Activated B cell treated with CpG ODN at 0.5 μM for 24 hours (primary cell): ENCODE measurements at places on chromosomes 1 and 21. TPM values are rescaled to one million over a fixed set of nuclear protein-coding genes. Genes with fewer than 3 reads are reported as not detected.

Gene SERPINC1
- total RNA-seq, result 0.24 TPM in 2 replicates

Gene SPRR1A
- not detected in 2 replicates for total RNA-seq

Gene SPRR4
- not detected in 2 replicates for total RNA-seq

Gene CYP4X1
- total RNA-seq, result not detected in 2 replicates

Gene ADCY10
- total RNA-seq, result 0.20 and 0.24 TPM in 2 replicates

Gene COL24A1
- not detected in 2 replicates for total RNA-seq

Gene ADGRL2
- not detected in 2 replicates for total RNA-seq

Gene CASQ1
- total RNA-seq, result not detected in 2 replicates

- no peak for DNase-seq
- H3K4me3 ChIP-seq, result no peak overlapping the region
- peaks cover 20% of the 10 kb centered on the region for H3K27me3 ChIP-seq
- no peaks in the 10 kb centered on the region for H3K4me1 ChIP-seq
- no peak overlapping the region for H3K27ac ChIP-seq
- H3K36me3 ChIP-seq, result no peaks in the 10 kb centered on the region
These were observed 1.4 kb downstream of the GPR37L1 start for GRCh38 chr1:202124142-202124541.

DNA sequence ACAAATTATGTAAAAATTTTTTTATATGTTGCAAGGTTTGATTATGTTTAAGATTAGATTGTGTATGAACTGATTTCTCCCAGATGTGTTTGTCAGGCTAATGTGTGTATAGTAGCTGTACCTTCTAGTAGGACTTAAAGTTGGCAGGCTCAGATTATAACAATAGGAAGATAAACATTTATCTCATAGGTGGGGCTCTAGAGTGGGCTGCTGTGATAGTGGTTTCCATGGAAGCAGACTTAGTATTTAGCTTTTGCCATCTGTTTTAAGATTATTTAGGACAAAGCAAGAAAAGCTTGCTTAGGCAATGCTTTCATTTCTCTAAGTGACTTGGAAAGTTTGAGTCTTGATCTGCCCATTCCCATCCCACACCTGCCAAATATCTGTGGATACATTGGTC, 187.7 kb upstream of the CACYBP start:
- no peak overlapping the region for H3K4me3 ChIP-seq
- peaks cover 32% of the 10 kb centered on the region for H3K4me1 ChIP-seq
- DNase-seq, result no peak

DNA sequence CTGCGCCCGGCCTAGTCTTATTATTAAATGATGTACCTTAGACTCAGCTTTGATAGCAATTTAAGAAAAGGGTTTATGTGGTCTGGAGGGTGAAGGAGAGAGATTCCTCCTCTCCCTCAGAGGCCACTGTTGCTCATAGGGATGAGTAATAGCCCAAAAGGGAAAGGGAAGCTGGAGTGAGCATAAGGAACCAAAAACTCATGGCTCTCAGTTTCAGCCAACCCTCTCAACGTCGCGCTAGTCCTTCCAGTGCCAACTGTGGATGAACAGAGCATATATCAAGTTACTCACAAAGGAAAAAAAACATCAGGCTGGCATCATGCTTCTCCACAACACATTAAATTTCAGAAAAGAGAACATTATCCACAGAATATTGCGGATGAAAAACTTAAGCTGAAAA, 8.3 kb upstream of the GPR89B start:
- no peaks in the 10 kb centered on the region for H3K36me3 ChIP-seq
- peaks cover 15% of the 10 kb centered on the region for H3K27me3 ChIP-seq
- H3K27ac ChIP-seq, result no peak overlapping the region
- no peaks in the 10 kb centered on the region for H3K4me1 ChIP-seq
- no peak for DNase-seq

DNA sequence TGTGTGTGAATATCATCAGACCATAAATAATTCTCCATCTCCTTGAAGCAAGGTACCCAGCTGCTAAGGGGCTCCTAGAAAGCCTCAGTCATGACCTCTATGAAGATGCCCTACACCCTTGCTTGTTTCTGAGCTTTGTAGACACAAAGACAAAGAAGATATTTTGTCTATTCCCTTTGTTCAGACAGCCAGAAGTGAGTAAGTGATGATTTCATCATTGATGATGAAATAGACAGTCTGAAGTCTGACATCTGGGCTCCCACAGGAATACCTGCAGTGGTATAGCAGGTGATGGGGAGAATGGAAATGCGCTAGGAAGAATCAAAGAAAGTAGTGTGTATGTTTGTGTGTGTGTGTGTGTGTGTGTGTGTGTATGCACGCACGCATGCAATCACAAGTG, 82.2 kb upstream of the DPT start:
- no peaks in the 10 kb centered on the region for H3K27me3 ChIP-seq
- no peaks in the 10 kb centered on the region for H3K36me3 ChIP-seq
- H3K4me3 ChIP-seq, result no peak overlapping the region
- H3K4me1 ChIP-seq, result no peaks in the 10 kb centered on the region
- H3K27ac ChIP-seq, result no peak overlapping the region

GRCh38 chr1:4267381-4268261, 367.5 kb upstream of the C1orf174 start:
- H3K27me3 ChIP-seq, result peaks cover under 1% of the 10 kb centered on the region
- H3K4me1 ChIP-seq, result peaks cover 6% of the 10 kb centered on the region
- H3K4me3 ChIP-seq, result no peak overlapping the region
- no peak overlapping the region for H3K27ac ChIP-seq

GRCh38 chr1:56249234-56249633, 330.1 kb downstream of the PLPP3 start:
- DNase-seq, result no peak
- H3K27ac ChIP-seq, result no peak overlapping the region
- H3K4me1 ChIP-seq, result peaks cover 6% of the 10 kb centered on the region
- peaks cover 2% of the 10 kb centered on the region for H3K36me3 ChIP-seq
- peaks cover 8% of the 10 kb centered on the region for H3K27me3 ChIP-seq

- DNase-seq, result no peak
- H3K36me3 ChIP-seq, result no peaks in the 10 kb centered on the region
- no peaks in the 10 kb centered on the region for H3K27me3 ChIP-seq
- H3K4me1 ChIP-seq, result peaks cover 60% of the 10 kb centered on the region
- peak overlapping the region; percentile 89 for H3K27ac ChIP-seq
These were observed 13.9 kb upstream of the LY9 start for GRCh38 chr1:160781914-160782689.

- no peak for DNase-seq
- H3K4me1 ChIP-seq, result peaks cover 16% of the 10 kb centered on the region
- peaks cover 1% of the 10 kb centered on the region for H3K27me3 ChIP-seq
- no peak overlapping the region for H3K27ac ChIP-seq
- H3K36me3 ChIP-seq, result no peaks in the 10 kb centered on the region
- H3K4me3 ChIP-seq, result no peak overlapping the region
These were observed 7.3 kb downstream of the LYPD8 start for GRCh38 chr1:248748211-248748610.

- no peaks in the 10 kb centered on the region for H3K27me3 ChIP-seq
- H3K4me1 ChIP-seq, result no peaks in the 10 kb centered on the region
- DNase-seq, result no peak
- H3K27ac ChIP-seq, result no peak overlapping the region
These were observed 321.7 kb upstream of the USP25 start for GRCh38 chr21:15408089-15408488.

DNA sequence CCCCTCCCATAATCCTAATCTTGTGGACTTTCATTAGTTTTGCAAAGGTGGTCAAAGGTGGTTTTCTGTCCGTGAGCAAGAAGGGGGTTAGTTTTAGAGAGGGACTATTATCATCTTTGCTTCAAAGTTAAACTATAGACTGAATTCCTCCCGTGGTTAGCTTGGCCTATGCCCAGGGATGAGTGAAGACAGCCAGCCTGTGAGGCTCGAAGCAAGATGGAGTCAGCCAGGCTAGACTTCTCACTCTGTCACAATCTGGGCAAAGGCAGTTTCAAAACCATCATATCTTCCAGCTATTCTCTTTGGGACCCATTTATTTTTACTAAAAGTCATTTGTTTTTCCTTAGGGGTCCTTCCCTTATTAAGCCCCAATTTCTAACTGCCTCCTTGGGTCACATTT, 12.9 kb upstream of the ENO1 start:
- H3K4me1 ChIP-seq, result no peaks in the 10 kb centered on the region
- no peaks in the 10 kb centered on the region for H3K36me3 ChIP-seq
- no peak overlapping the region for H3K27ac ChIP-seq
- no peaks in the 10 kb centered on the region for H3K27me3 ChIP-seq
- no peak overlapping the region for H3K4me3 ChIP-seq

GRCh38 chr1:30063621-30064280, 659.6 kb downstream of the MATN1 start:
- DNase-seq, result no peak
- no peak overlapping the region for H3K4me3 ChIP-seq
- no peak overlapping the region for H3K27ac ChIP-seq
- no peaks in the 10 kb centered on the region for H3K4me1 ChIP-seq

DNA sequence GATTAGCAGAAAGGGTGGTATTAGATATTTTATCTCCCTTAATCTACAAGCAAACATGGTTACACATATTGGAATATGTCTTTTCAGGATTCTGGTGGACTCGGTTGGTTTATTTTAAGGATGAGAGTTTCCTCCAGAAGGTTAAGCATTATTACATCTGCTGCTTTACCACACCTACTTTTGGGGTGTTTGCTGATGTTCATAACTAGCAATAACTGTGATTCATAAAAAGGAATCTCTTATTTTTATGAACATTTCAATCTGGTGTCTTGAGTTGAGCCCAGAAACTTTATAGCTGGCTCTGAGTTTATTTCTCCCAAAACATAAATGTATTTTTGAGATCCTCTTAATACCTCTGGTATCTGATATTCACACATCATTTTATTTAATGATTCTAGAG, 82.7 kb downstream of the LRRC8D start:
- no peaks in the 10 kb centered on the region for H3K27me3 ChIP-seq
- DNase-seq, result no peak
- H3K36me3 ChIP-seq, result peaks cover 22% of the 10 kb centered on the region
- no peak overlapping the region for H3K4me3 ChIP-seq
